ENCODE measurements at places on chromosomes 6 and 20.

DNA sequence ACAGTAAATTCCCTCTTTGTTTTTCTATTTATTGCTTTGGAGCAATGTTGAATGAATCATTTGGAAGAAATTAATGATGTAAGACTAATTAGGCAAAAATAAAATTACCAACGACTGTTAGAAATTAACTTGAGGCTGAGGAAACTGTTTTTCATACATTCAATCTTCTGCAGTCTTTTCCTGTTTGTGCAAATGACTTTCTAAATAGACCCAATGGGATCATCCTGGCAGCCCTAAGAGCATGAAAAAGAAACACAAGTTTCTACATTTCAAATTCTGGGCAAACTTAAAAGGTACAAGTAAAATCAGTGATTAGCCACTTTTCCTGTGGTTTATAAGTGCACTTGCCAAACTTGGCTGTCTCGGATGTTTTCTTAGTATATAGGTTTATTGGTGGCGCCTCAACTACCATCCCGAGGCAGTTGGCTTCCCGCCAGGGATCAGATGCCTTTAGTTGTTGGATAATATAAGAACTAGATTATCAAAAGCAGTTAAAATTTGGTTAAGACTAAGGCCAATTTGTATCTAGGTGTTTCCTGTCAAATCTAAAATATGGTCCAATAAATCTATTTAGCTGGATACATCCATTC is 181.2 kb downstream of the ISM1 start:
- no peak for DNase-seq

GRCh38 chr6:133034509-133035206 is 206.5 kb upstream of the EYA4 start:
- no peak for DNase-seq

DNA sequence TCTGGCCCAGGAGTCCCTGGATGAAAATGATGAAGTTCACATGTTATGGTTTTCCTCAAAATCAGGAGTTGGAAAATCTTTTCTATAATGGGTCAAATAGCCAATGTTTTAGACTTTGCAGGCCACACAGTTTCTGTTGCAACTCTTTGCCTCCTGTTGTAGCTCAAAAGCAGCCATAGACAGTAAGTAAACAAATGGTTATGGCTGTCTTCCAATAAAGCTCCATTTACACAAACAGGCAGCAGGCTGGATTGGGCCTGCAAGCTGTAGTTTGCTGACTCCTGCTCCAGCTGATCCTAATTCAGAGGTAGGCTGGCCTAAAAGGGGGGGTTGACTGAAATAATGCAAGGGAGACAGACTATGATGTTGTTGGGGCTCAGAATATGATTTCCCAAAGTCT is 33.0 kb downstream of the METTL24 start:
- no peak for DNase-seq

- no peak for DNase-seq
These were observed 184.1 kb downstream of the SLC24A3 start for GRCh38 chr20:19396460-19397081.

DNA sequence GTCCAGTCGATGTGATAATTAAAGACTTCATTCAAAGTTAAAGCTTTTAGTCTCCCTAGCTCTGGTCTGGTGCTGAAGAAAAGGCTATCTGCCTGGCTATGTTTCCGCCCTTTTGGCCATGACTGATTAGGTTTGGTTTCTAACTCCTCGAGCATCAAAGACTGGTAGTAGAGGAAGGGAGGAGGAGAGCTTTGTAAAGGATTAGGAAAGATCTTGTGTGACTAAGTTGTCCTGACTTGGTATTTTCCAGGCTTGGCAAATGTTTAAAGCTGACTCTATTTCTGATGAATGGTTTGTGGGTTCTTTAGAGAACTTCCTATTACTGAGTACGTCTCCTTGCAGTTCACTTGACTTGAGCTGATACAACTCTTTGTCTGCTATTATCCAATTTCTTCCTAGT is 312.9 kb downstream of the GJA1 start:
- DNase-seq, result no peak
